Activated naive CD4-positive, alpha-beta T cell (primary cell): ENCODE measurements at places on chromosomes 12 and 14.

GRCh38 chr12:65259501-65259900 lies 19.0 kb upstream of the MSRB3 start:
- no peak for DNase-seq

GRCh38 chr14:35678403-35679028 lies 130.6 kb downstream of the RALGAPA1 start:
- no peak for DNase-seq

DNA sequence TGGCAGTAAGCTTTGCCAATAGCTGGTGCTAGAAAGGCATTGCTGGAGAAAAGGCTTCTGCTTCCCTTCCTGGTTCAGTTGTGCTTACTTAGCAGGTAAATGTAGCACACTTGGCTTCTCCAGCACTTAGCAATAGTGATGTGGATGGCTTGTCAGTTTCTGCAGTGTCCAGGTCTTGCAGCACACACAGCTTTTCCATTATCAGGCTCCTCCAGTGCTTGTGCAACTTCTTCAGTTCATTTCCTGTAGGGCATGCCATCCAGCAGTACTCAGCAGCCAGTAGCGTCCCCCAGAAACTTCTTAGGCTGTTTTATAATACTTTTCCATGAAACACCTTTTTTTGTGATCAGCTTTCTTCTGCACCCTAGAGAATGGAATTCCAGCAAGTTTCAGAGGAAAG lies 154.6 kb downstream of the SLC6A15 start:
- no peak for DNase-seq

DNA sequence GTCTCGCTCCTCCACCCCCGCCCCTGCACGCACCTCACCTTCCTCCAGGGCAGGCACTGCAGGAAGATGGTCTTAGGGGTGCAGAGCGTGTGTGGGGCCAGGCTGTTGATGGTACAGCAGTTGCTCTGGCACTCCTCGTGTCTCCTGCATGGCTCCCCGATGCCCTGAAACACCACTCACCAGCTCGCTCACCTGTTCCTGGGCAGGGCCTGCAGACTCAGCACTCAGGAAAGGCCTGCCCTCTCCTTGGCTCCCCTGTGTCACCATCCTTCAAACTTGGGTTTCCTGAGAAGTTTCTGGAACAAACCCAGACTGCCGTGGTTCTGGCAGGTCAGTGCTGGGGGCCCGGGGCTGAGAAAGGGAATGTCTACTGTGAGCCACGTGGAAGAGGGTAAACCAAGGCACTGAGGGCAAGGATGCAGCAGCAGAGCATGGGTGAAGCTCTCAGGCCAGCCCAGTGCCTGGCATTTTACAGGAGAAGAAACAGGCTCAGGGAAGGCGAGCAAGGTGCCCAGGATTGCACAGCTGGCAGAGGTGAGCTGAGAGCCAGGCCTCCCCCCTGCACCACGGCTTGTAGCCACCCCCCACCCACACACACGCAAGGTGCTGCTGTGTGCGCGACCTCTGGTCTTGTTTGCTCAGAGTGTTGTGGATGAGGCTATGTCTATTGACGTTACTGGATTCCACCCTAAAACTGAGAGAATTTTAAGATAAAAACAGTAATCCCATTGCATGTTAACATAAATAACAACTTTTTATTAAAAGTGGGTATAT lies 5.5 kb downstream of the LRCOL1 start:
- no peak for DNase-seq

- no peak for DNase-seq
Observed at GRCh38 chr12:128726886-128727285, 96.9 kb downstream of the SLC15A4 start.

GRCh38 chr12:76595056-76595455 lies 35.5 kb upstream of the OSBPL8 start:
- no peak for DNase-seq

- no peak for DNase-seq
Observed at GRCh38 chr12:81123611-81124010, 45.7 kb downstream of the ACSS3 start.

- no peak for DNase-seq
Observed at GRCh38 chr12:49921936-49922335, 18.2 kb upstream of the FAIM2 start.

DNA sequence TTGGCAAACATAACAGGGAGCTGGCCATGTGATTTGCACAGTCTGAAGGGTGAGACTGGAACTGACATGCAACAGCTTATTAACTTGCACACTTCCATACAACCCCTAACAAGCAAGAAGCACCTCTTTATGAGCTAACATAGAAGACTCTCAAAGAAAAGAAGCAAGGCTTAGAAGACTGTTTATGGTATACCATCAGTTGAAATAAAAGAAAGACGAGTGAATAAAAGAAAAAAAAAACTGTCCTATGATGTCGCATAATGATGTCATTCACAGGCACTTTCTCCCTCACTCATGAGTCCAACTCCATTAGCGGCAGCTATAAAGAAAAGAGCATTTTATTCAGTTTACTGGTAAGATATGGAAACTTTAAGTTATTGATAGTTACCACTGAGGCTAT lies 3.3 kb upstream of the MDM1 start:
- DNase-seq, result no peak

- DNase-seq, result no peak
Observed at GRCh38 chr12:44375694-44376093, 500.4 kb downstream of the NELL2 start.
